ENCODE measurements at places on chromosomes 7 and 10.

- no peak for DNase-seq
- H3K4me3 ChIP-seq, result no peak overlapping the region
- no peaks in the 10 kb centered on the region for H3K4me1 ChIP-seq
- H3K36me3 ChIP-seq, result no peaks in the 10 kb centered on the region
- no peak overlapping the region for H3K27ac ChIP-seq
These were observed 15.0 kb upstream of the COMMD3 start for GRCh38 chr10:22301193-22301592.

- peaks cover 24% of the 10 kb centered on the region for H3K27me3 ChIP-seq
- no peak for DNase-seq
- H3K4me3 ChIP-seq, result no peak overlapping the region
- H3K36me3 ChIP-seq, result no peaks in the 10 kb centered on the region
- no peaks in the 10 kb centered on the region for H3K4me1 ChIP-seq
These were observed 213.1 kb downstream of the EMX2 start for GRCh38 chr10:117755659-117756014.

DNA sequence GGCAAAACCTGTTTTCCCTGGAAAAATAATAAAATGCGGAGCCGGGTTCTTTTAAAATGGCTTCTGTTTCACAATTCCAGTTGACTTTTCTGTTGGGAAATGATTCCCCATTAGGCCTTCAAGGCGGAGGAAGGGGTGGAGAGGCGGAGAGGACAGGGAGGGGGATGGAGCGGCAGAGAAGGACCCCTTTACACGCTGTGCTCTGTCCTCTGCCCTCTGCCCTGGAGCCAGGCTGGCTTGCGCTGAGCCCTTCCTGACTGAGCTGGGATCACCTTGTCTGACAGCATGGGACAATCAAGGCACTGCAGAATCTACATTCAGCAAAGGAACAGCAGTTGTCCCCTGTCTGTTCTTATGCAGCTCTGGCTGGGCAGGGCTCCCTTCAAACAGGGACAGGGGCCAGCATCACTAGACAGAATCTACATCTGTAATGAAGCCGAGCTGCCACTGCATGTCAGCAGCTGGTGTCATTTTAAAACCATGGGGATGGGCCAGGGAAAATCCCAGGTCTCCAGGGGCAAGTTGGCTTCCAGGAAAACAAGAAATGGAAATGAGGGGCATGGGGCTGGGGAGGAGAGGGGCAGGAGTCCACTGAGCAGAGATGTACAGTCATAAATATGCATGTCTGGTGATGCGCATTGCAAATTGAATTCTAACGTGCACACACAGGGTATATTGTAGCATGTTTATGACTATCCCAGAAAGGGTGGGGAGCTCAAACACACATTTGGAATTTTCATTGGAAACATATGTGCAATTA is 120.0 kb downstream of the MKX start:
- H3K27ac ChIP-seq, result no peak overlapping the region
- DNase-seq, result no peak
- H3K36me3 ChIP-seq, result no peaks in the 10 kb centered on the region
- H3K27me3 ChIP-seq, result no peaks in the 10 kb centered on the region
- no peaks in the 10 kb centered on the region for H3K4me1 ChIP-seq

GRCh38 chr7:108147031-108147563 is 16.9 kb upstream of the LAMB4 start:
- H3K27me3 ChIP-seq, result no peaks in the 10 kb centered on the region
- peaks cover 3% of the 10 kb centered on the region for H3K4me1 ChIP-seq
- no peak overlapping the region for H3K27ac ChIP-seq
- H3K4me3 ChIP-seq, result no peak overlapping the region

DNA sequence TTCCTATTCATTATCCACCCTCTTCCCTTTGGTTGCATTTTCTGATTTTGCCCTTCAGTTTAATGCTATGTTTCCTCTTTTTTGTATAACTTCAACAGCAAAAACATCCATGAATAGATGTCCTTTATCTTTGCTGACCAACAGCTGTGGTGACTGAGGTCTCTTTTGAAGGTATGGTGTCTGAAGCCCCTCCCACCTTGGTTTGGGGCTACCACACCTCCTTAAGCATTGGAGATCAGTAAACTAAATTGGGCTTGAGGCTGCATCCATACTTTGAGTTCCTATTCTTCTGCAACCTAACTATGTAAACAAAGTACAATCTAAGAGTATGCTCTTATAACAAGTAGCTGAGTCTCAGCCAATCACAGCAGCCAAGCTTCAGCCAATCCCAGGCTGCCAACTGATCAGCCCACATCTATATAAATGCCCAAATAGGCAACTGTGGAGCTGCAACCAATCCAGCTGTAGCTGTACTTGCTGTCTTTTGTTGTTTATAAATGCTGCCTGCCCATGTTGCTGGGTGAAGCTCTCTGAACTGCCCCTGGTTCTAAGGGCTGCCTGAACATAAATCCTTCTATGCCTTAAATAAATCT is 69.4 kb upstream of the PDLIM1 start:
- H3K4me3 ChIP-seq, result no peak overlapping the region
- H3K36me3 ChIP-seq, result no peaks in the 10 kb centered on the region
- no peaks in the 10 kb centered on the region for H3K27me3 ChIP-seq
- H3K4me1 ChIP-seq, result no peaks in the 10 kb centered on the region

DNA sequence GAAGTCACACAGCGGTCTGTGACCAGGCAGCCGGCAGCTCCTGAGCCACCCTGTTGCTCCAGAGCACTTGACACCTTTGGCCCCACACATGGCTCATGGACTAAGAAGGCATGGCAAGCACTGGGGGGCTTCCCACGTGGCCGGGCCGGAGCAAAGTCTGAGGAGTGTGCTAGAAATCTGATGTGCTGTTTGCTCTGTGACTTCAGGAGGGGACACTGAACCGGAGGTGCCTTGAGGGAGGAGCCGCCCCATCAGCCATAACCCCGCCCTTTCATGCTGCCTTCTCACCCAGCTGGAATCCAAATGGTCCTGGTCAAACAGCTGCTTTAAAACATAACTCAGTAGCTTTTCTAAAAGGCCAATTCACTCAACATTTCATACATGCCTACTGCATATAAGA is 33.5 kb downstream of the PROSER2 start:
- no peak overlapping the region for H3K27ac ChIP-seq
- H3K4me1 ChIP-seq, result no peaks in the 10 kb centered on the region
- H3K27me3 ChIP-seq, result no peaks in the 10 kb centered on the region
- H3K36me3 ChIP-seq, result peaks cover 61% of the 10 kb centered on the region

DNA sequence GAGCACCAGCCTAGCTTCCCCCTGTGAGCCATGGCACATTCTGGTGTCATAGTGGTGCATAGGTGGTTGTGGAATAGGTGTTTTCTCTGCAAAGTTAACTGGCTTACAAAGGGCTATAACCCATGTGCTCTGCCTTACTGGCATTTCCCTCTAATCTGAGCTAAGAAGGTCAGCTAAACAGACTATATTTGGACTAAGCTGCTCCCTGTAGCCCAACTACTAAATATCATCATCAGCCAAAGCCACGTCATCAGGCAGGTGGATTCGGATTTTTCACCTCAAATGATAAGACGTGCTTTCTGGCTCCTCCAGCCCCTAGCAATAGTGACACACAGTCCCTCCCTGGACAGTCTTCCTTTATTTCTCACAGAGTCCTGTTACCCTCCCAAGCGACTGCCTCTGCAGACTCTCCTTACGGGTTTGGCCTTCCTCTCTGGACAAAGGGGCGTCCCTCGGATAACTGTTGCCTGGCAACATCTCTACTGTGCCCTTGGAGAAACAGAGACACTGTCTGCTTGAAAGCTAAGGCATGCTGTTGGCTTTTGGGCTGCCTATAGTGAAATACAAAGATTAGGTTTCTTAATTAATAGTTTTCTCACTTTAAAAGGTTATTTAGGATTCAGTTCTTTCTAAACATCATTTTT is 9.1 kb downstream of the SLC13A4 start:
- DNase-seq, result no peak
- no peak overlapping the region for H3K4me3 ChIP-seq
- no peaks in the 10 kb centered on the region for H3K27me3 ChIP-seq
- H3K36me3 ChIP-seq, result no peaks in the 10 kb centered on the region
- peaks cover 27% of the 10 kb centered on the region for H3K4me1 ChIP-seq

DNA sequence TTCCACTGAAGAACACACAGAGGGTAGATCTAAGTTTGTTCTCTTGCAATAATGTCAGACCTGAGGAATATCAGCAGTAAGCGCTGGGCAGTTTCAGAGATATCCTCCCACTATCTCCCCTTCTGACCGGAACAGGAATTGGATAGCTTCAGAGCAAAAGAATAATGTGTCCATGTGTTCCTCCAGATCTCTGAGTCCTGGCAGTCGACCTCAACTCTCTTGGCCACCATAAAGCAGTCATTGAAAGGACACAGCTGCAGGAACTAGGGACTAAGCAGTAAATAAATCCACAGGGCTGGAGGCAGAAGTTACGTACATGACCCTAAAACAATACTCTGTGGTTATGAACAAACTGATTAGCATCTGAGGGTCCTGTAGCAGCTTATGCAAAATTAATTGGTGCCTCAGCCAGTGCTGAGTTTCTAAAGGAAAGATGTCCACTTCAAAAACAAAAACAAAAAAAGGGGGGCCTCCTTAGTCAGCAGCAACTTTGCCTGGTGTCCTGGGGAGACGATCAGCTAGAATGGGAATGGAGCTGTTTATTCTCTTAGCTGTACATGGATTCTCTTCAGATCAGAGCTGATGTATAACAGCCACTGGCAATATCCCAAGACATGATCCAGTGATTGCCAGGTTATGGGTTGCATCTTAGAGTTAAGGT is 6.4 kb upstream of the PRTFDC1 start:
- H3K27me3 ChIP-seq, result no peaks in the 10 kb centered on the region
- H3K4me1 ChIP-seq, result peaks cover 24% of the 10 kb centered on the region
- DNase-seq, result no peak
- no peak overlapping the region for H3K4me3 ChIP-seq
- peak overlapping the region; percentile 2 for H3K27ac ChIP-seq
- H3K36me3 ChIP-seq, result no peaks in the 10 kb centered on the region

DNA sequence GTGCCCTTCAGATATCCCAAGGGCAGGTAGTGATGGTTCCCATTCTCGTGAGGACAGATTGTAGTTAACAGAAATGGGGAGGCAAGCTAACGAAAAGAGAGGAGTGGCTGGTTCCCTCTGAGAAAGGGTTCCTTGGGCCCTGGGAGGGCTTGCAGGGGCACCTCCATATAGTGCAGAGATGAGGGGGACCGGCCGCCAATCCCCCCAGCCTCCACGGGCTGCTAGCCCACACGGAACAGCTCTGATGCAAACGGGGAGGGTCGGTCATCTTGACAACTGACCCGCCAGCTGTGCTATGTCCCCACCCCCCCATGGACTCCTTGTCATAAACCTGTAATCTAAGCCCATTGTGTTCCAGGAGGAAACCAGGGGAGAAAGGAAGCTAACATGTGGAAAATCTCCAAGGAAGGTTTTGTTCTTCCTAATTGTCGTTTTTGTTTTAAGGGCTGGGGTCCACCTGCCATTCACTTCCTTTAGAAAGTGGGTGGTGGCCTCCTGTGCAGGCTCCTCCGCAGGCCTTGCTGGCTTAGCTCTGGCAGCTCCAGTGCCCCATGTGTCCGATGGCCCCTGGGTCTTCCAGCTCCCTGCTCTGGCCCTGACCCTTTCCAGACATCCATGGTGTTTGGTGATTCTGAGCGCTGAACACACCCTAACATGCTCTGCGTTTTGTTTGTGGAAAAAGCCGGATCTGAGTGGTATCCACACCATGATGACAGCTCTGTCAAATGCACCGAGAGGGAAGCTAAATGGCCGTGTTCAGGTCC is 15.9 kb downstream of the ADCY1 start:
- H3K36me3 ChIP-seq, result no peaks in the 10 kb centered on the region
- H3K27ac ChIP-seq, result no peak overlapping the region
- H3K4me3 ChIP-seq, result no peak overlapping the region
- no peaks in the 10 kb centered on the region for H3K4me1 ChIP-seq
- H3K27me3 ChIP-seq, result no peaks in the 10 kb centered on the region

GRCh38 chr10:110335314-110336064 is 30.8 kb upstream of the SMNDC1 start:
- H3K4me1 ChIP-seq, result no peaks in the 10 kb centered on the region
- no peaks in the 10 kb centered on the region for H3K27me3 ChIP-seq
- no peaks in the 10 kb centered on the region for H3K36me3 ChIP-seq

DNA sequence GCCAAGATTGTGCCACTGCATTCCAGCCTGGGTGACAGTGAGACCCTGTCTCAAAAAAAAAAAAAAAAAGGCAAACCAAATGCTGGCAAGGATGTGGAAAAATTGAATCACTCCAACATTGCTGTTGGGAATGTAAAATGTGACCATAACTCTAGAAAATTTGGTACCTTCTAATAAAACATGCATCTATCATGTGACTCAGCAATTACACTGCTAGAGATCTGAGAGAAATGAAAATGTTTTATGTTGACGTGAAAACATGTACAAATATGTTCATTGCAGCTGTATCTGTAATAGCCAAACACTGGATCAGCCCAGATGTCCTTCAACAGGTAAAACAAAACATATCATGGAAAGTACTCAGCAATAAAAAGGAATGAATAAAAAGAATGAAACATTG is 30.8 kb upstream of the SAR1A start:
- no peaks in the 10 kb centered on the region for H3K4me1 ChIP-seq
- H3K36me3 ChIP-seq, result peaks cover 68% of the 10 kb centered on the region

GRCh38 chr10:31061941-31062340 is 30.3 kb upstream of the ZNF438 start:
- no peaks in the 10 kb centered on the region for H3K4me1 ChIP-seq
- no peaks in the 10 kb centered on the region for H3K27me3 ChIP-seq

- no peak for DNase-seq
- H3K27ac ChIP-seq, result no peak overlapping the region
- no peak overlapping the region for H3K4me3 ChIP-seq
- H3K4me1 ChIP-seq, result peaks cover 6% of the 10 kb centered on the region
- no peaks in the 10 kb centered on the region for H3K27me3 ChIP-seq
These were observed 96.8 kb downstream of the DNAJB6 start for GRCh38 chr7:157433628-157434027.

- no peaks in the 10 kb centered on the region for H3K4me1 ChIP-seq
- DNase-seq, result no peak
- H3K27me3 ChIP-seq, result no peaks in the 10 kb centered on the region
- H3K36me3 ChIP-seq, result no peaks in the 10 kb centered on the region
- no peak overlapping the region for H3K4me3 ChIP-seq
- H3K27ac ChIP-seq, result no peak overlapping the region
These were observed 12.8 kb upstream of the WIPF3 start for GRCh38 chr7:29793507-29793906.

GRCh38 chr10:132605390-132605789 is 67.8 kb downstream of the INPP5A start:
- peaks cover under 1% of the 10 kb centered on the region for H3K4me1 ChIP-seq
- no peak overlapping the region for H3K27ac ChIP-seq
- H3K4me3 ChIP-seq, result no peak overlapping the region
- no peaks in the 10 kb centered on the region for H3K27me3 ChIP-seq

DNA sequence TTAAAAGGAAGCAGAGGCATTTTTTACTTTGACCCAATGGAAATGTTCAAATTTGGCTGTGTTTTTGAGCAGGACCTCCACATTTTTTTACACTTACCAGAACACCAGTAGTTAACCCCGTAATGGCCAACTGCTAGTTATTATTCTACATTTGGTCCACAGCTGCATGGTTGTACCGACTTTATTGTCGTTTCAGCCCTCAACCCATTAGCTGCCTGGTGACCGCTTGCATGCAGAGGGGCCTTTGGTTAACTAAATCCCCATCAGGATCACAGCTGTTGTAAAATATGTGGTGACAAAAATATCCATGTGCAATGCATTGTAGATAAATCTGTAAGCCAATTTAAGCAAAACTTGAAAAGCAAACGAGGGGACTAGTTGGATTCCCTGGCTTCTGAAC is 342.2 kb upstream of the MEOX2 start:
- H3K27me3 ChIP-seq, result no peaks in the 10 kb centered on the region
- H3K4me1 ChIP-seq, result no peaks in the 10 kb centered on the region
- no peaks in the 10 kb centered on the region for H3K36me3 ChIP-seq
- H3K27ac ChIP-seq, result no peak overlapping the region
- no peak for DNase-seq

GRCh38 chr10:74190494-74190893 is 39.5 kb downstream of the ADK start:
- H3K4me3 ChIP-seq, result 0 out of 2 replicates have a peak overlapping the region, but pooled peaks have one; percentile 1
- H3K27ac ChIP-seq, result peak overlapping the region; percentile 91
- DNase-seq, result no peak
- H3K27me3 ChIP-seq, result no peaks in the 10 kb centered on the region
- no peaks in the 10 kb centered on the region for H3K36me3 ChIP-seq

Measured in HCT116 (cell line).